ENCODE measurements at places on chromosomes 5 and 9. TPM values are rescaled to one million over a fixed set of nuclear protein-coding genes. Genes with fewer than 3 reads are reported as not detected.
A peak's percentile ranks its signal among the peaks of the same experiment; 100 is the strongest.

GRCh38 chr5:141223112-141223783 lies at the start of gene PCDHB14:
PCDHB14 (plus strand) TSS chr5:141223343; CDS start chr5:141223506, 163 bp downstream.
- DNase-seq: peak; percentile 3

DNA sequence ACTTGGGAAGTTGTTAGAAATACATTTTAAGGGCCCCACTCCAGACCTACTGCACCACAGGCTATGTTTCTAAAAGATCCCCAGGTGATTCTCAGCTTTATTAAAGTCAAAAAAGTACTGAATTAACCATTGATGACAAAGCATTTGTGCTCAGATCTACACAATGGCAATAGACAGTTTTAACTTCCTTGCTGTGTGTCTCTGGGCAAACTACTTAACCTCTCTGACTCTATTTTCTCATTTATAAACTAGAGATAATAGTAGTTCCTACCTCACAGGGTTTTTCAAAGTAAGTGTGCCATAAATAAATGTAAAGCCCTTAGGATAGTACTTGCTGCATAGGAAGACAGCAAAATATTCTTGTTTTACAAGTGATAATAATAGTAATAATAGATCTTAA lies 66.3 kb downstream of the LIX1 start:
- no peak for DNase-seq

DNA sequence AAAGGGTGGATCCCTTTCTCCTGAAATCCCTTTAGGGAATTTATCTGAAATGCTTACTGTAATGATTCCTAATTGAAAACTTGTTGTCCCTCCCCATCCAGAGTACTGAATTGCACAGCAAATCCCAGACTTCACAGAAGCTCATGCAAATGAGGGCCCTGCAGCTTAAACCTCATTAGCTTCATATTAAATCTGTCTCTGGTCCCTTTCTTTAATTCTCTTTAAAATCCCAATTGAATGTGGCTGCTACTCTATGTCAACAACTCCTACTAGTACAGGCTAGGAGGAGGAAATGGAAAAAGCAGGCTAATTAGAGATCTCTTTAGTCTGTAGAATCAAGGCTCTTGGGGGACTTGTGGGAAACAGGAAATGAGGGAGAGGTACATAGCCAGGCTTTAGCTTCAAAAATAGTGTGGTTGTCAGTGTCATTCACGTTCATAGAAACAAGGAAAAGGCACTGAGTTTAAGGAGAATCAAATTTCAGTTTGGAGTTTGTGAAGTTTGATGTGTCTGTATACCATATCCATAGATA lies 191.3 kb upstream of the PRDM9 start:
- DNase-seq: no peak

DNA sequence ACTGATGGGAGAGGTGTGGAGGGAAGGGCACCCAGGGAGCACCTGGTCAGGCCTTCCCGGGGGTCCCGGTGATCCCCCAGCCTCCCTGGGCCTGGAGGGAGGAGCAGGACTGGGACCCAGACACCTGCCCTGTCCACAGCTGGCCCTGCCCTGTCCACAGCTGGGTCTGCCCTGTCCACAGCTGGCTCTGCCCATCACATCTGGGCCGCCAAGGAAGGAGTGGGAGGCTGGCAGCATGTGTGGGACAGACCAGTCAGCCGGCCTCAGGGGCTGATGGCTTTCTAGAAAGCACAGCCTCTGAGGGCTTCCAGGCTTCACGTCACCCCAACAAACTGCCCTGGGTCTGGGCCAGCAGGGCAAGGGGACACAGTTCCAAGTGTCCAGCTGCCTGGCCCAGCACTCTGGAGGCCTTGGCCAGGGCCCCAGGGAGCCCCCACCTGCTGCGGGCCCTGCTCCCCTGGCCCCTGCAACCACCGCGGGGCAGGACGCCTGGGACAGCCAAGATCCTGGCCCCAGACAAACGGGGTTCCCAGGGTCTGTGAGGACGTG lies 12.2 kb downstream of the DNLZ start:
- DNase-seq: no peak

- DNase-seq: no peak
Measured at GRCh38 chr9:81335879-81336421, 353.4 kb downstream of the TLE1 start.

DNA sequence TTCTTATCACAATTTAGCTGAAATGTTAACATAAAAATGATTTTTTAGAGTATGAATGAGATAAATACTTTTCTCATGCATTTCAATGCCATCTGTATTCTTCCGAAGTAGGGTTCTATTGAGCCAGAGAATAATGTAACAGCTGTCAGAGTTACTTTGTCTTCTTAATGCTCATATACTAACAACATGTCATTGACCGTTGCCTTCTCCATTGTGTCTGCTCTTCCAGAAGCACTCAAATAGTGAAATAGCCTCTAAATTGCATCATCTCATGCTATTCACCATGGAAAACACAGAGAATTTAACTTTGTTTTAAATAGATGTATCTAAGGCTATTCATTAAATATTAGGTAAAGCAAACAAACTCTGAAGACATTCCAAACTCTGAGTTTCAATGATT lies 1875.9 kb upstream of the CDH9 start:
- no peak for DNase-seq

GRCh38 chr5:1840071-1840547 lies 38.9 kb downstream of the NDUFS6 start:
- DNase-seq: no peak

- no peak for DNase-seq
Measured at GRCh38 chr5:146516151-146516475, at the start of gene GPR151. GPR151 (minus strand) TSS chr5:146516190; CDS start chr5:146516113, 77 bp downstream.

DNA sequence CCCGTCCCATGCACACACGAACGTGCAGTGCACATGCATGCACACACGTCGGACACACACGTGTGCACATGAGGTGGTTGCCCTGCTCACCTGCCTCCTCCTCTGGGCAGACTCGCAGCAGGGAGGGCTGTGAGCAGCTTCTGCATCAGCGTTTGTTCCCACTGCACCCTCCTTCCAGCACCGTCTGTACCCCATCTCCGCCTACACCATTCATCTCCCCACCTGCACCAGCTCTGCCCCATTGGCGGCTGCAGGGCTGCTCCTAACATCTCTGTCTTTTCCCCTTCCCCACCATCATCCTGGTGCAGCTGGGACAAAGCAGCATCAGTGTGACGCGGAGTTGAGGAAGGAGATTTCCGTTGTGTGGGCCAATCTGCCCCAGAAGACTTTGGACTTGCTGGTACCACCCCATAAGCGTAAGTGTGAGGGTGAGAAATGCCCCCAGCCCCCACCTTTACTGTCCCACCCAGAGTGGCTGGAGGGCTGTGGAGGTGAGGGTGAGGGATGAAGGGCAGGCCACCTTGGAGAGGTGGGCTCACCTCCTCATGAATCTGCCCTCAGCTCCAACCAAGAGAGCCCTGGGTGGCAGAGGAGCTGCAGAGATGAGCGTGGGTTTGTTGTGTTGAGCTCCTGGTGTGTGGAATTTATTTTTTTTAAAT lies 234.6 kb downstream of the CACNA1B start:
- DNase-seq: no peak

DNA sequence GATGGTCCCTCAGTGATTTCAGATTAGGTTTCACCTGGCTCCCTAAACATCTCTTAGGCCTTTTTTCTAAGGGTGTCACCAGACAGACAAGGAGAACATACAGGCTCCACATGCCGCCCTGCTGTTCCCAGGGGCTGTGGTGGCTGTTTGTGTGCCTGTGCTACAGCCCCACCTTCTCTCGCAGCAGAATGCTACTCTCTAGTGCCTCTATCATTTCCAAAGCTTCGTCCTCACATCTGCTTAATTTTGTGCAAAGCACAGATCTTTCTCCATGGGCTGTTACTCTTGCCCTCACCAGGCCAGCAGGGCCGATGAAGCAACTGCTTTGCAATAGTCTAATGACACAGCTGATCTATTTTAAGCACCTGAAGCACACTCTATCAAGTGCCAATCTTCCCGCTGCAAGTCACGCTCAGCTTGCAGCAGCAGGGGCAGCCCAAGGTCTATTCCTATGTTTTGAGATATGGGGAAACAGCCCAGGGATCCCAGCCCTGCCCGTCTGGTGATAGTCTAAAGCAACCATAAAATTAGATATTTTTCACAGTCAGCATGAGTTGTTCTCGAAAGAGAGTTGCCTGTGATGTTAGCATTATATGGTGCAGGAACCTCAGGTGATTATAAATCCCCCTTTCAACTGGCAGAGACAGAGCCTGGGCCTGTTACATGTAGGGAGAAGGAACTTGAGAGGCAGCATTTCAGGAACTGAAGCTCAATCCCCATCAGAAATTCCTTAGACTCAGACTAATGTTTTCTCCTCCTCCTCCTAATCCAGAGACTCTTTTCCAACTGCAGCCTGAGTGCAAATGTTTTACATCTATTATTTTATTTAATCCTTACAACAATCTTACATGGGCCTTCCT lies 12.7 kb downstream of the ABLIM3 start:
- no peak for DNase-seq

- no peak for DNase-seq
Measured at GRCh38 chr9:118364266-118365106, 660.3 kb downstream of the TLR4 start.

DNA sequence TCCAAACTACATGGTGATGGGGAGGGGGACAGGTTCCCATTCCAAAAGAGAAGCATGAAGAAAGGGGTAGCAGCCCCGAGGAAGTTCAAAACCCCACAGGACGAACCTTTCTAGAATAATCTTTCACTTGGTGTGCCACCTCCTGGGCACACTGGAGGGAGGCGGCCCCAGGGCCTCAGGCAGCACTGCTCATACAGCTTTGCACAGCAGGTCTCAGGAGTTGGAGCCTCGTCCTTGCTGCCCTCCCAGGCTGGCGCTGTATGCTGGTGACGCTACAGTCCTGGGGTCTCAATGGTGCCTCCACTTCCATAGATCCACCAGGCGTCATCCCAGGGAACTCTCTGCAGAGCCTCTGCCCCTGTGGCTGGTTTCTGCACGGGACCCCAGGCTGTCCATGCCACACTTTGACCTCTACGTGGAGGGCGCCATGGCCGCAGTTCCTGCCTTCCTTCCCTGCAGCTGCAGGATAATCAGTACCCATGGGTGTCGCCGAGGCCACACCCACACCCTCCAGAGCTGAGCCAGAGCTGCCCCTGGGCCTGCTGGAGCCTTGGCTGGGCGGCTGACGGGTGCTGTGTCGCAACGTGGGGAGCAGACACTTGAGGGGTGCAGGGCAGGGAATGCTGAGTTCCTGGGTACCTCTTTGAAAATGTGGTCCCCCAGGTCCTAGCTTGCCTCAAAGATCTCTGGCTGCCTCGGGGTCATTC lies 95.3 kb downstream of the COL5A1 start:
- no peak for DNase-seq

DNA sequence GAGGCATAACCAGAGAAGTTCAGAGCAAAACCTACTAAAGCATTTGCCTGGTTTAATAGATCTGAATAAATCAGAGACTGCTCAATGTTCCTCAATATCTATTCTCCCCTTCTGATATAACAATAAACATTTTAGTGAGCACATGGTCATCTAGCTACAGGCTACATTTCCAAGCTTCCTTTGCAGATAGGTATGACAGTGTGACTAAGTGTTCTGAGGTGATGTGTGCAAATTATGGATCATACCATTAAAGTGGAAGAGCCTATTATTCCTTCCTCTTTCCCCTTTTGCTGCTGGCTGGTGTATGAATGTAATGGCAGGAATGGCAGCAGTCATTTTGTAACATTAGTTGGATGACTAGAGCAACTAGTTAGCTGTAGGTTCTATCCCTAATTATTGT lies 285.8 kb upstream of the RASA1 start:
- DNase-seq: no peak

Gene CXCL14
- not detected for polyA plus RNA-seq

Gene SLC34A1
- polyA plus RNA-seq: not detected
